Heart left ventricle (tissue), 16 donors: ENCODE measurements at places on chromosomes 1 and 21. TPM values are rescaled to one million over a fixed set of nuclear protein-coding genes. Genes with fewer than 3 reads are reported as not detected.

The DHRS3 gene
- polyA plus RNA-seq, result 102 TPM

The CYP4Z1 gene
- 0.61 TPM for polyA plus RNA-seq

GRCh38 chr1:113210248-113210647 is 137.2 kb downstream of the LRIG2 start:
- DNase-seq, result no peak

DNA sequence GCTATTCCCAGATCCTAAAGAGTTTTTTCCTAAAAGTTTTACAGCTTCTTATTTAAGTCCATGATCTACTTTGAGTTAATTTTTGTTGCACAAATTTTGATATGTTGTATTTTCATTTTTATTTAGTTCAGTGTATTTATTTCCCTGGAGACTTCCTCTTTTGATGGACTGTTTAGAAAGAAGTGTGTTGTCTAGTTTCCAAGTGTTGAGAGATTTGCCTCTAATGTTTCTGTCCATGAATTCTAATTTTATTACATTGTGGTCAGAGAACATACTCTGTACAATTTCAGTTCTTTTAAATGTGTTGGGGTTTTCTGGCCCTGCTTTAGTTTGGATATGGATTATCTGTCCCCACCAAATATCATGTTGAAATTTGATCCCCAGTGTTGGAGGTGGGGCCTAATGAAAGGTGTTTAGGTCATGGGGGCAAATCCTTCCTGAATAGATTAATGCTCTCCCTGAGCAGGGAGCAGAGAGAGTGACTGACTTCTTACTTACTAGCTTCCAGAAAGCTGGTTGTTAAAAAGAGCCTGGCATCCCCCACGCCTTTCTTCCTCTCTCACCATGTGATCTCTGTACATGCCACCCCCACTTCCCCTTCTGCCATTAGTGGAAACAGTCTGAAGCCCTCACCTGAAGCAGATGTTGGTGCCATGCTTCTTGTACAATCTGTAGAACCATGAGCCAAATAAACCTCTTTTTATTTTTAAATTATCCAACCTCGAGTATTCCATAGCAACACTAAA is 4.6 kb downstream of the CHD1L start:
- DNase-seq, result no peak
